ENCODE measurements at places on chromosomes 5 and 9.

GRCh38 chr9:38671372-38671731 lies 48.6 kb downstream of the FAM240B start:
- no peak for DNase-seq

- DNase-seq: no peak
Measured at GRCh38 chr9:132894346-132894745, 15.6 kb downstream of the SPACA9 start.

GRCh38 chr9:14159440-14160216 lies 154.3 kb downstream of the NFIB start:
- DNase-seq: no peak

- no peak for DNase-seq
Measured at GRCh38 chr5:14405706-14406553, 175.7 kb upstream of the OTULINL start.

DNA sequence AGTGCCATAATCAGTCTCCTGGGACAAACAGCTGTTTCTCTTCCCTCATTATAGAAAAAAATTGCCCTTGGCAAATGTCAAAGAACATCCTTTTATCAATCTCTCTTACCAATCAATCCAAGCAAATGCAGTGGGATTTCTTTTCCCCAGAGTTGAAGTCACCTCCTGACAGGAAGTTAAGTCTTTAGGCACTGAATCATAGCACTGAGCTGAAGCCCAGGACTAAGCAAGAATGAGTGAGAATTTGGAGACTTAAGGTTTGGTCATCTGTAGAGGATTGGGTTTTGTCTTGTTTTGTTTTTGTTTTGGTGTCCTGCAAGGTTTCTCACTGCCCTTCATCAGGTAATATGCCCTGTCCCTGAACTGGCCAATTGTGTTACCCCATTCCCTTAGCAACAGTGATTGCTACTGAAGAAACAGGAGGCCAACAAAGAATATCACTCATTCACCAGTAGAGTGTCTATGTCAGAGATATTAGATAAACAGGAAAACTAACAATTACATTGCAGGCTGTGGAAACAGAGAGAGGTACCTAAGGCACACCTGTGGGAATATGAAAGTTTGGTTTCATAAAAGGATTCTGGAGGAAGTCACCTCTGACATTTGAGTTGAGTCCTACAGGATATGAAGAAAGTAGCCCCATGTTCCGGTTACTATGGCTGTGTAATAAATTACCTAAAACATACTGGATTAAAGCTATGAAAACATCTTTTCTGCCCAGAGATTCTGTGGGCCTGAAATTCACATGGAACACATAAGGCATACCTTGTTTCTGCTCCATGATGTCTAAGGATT lies 4.5 kb upstream of the FXN start:
- no peak for DNase-seq

GRCh38 chr5:19855931-19856330 lies 132.1 kb downstream of the CDH18 start:
- DNase-seq: no peak

DNA sequence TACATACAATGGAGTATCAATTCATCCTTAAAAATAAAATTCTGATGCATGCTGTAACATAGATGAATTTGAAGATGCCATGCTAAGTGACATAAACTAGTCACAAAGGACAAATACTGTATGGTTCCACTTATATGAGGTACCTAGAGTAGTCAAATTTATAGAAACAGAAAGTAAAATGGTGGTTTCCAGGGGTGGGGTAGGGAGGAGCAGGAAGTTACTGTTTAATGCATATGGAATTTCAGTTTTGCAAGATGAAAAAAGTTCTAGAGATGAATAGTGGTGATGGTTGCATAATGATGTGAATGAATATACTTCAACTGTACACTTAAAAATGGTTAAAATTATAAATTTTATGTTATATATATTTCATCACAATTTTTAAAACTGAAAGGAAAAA lies 57.3 kb upstream of the FNIP1 start:
- no peak for DNase-seq

DNA sequence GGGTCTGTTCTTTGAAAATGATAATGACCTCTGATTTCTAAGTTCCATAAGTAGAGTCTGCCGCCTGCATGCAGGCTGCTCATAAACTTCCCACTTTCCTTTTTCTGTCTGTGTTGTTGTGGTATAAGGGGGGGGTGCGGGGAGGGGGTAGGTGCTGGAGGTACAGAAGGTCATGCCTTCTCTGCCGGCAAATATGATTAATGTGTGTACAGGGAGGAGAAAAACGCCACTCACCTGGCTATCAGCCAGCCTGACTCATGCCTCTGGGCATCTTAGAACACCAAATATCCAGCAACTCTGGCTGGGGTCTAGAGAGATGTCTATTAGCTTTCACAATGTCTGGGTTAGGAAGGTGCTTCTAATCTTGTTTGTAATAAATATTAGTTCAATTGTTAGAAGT lies 128.3 kb downstream of the EFNA5 start:
- no peak for DNase-seq

DNA sequence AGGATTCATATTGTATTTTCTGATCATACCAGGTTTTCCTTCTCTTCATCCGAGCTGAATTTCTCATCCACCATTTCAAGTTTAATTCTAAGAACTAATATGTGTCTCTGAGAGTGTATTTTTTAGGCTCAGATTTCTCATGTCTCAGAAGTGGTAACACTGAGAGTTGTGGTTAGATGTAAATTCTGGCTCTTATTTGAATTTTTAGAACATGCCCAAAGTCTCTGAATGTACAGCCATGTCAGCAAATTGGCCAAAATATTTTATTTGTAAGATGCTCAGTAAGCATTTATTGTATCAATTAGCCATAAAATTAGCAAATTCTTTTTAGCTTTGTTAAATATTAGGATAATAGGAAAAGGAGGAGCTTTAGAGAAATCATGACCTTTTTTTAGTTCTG lies 16.6 kb downstream of the SV2C start:
- DNase-seq: no peak

- DNase-seq: no peak
Measured at GRCh38 chr9:32573821-32574220, 862 bp upstream of the NDUFB6 start.

- no peak for DNase-seq
Measured at GRCh38 chr5:129499208-129499852, 39.2 kb downstream of the ADAMTS19 start.

DNA sequence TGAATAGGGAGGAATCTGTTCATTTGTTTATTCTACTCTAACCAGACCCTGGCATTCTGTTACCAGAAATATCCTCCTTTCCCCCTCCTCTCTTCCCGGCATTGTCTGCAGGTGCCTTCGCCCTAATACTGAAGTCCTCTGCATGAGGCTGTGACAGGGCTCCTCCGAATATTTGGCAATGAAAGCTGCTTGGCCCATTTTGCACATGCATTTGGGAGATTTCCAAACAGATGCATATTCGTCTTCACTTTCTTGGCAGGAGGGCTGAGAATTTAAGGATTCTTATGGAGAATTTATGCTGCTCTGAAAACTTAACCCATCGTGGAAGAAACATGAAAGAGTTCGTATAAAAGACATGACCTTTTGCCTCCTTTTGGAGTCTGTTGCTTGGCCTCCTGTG lies 484.0 kb downstream of the ZNF608 start:
- no peak for DNase-seq

DNA sequence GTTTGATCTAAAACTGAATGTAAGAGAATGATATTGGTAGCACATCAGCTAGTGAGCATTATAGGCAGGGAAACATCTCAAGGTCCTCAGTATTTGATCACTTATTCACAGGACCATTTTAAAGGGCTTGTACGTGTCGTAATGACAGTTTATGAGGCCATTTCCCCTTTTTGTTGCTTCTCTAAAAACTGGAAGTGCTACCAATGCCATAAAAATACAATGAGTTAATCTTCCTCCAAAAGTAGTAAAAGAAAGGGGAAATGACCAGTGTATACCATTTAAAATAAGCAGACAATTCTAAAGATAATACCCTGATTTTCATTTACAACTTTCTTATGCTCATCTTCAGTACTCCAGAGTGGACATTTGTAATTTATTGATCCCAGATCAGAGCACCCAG lies 285.8 kb upstream of the PCSK5 start:
- no peak for DNase-seq

DNA sequence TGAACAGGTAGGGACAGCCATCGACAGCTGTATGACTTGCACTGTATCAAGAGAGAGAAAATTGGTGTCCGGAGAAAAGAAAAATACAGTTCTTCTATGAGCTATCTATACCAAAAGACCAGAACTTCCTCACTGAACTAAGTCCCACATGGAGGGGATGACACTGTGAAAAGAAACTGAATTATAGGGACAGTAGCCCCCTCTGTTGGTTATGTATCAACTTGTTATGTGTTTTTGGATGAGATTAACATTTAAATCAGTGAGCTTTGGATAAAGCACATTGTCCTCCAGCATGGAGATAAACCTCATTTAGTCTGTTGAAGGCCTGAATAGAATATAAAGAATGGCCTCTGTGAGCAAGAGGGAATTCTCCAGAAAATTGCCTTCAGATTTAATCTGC lies 176.6 kb upstream of the SH3GL2 start:
- DNase-seq: no peak

- no peak for DNase-seq
Measured at GRCh38 chr5:61010467-61011454, 65.8 kb downstream of the NDUFAF2 start.

DNA sequence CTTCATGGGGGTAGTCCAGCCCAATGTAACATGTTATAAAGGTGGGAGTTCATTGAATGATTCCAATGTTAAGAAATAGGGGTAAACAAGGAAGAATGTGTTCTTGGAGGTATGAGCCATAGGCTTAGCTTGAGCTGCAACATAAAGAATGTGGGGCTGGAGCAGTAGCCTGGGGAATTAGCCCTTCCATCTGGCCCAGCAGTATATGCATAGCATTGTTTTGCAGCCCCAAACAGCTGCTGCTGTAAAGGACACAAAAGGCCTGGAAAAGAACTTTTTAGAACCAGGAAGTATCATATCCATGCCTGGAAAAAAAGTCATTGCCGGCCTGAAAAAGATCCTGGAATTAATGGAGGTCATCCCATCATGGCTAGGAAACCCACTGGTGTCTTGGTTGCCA lies 55.8 kb upstream of the SMARCA2 start:
- no peak for DNase-seq

- DNase-seq: no peak
Measured at GRCh38 chr5:74009502-74009901, 383.5 kb downstream of the ARHGEF28 start.

GRCh38 chr5:91403438-91403837 lies 20.3 kb upstream of the ARRDC3 start:
- DNase-seq: no peak

DNA sequence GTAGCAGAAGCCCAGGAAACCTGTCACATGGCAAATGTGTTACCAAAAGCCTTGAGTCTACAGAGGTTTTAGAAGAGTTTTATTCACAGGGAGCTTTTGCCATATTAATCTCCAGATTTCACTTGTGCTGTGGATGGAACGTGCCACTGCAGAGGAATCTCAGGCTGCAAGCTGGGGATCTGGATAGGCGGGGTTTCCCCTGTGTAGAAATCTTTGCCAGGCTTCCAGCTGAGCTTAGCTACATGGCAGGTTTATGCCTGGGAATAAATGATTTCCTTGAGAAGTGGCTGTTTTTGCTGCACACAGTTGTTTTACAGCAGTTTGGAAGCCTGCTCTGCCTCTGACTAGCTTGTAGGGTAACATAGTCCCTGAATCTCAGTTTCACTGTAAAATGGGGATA lies 224.6 kb upstream of the PLPPR1 start:
- no peak for DNase-seq

- DNase-seq: no peak
Measured at GRCh38 chr5:65480306-65480865, 1.3 kb downstream of the ADAMTS6 start.

GRCh38 chr5:160166069-160166972 lies 47.1 kb upstream of the PWWP2A start:
- no peak for DNase-seq

DNA sequence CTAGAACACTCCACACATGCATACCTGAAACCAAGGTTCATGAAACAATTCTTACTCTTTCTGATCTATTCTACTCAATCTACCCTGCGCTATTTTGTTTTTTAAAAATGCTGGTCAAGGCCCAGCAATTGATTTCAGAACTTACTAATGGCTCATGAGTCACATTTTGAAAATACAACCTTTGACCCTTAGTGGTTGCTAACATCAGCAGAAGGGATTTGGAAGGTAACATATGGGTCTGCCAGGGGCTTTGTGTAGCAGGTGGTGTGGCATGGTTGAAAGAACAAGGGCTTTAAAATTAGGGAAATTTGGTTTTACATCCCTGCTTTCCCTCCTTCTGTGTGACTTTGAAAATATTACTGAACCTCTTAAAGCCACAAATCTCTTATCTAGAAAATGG lies 101.4 kb downstream of the ATG10 start:
- DNase-seq: no peak

DNA sequence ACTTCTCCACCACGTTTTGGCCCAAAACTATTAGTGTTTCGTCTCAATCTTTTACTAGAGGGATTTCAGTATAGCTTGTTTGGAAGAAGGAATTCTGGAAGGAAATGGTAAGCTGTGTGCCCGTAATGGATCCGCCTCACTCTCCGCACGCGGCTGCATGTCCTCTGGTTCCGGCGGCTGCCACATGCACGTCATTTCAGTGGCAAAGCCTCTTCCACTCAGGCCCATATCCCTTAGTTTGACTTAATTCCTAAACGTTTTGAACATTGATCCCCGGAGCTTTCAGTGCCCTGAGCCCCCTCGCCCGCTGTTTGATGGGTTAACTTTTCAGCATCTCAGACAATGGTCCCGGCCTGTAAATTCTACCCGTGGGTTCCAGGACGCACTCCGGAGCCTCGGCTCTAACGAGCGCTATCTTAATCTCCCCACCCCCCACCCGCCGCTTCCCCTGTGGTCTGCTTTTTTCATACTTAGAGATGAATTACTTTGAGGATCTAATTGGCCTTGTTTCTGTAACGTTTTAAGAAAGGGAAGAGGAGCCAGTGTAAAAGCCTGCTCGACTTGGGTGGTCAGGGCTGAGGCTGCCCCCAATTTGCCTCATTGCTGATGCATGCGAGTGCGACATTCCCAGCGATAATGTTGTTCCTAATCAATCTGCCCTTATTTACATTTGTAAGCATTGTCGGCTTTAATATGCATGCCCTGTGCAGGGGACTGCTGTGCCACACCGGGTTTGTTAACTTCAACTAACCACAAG lies 4.6 kb downstream of the PTCH1 start:
- no peak for DNase-seq

- DNase-seq: no peak
Measured at GRCh38 chr9:132412089-132412488, 2.1 kb downstream of the CFAP77 start.

GRCh38 chr9:136673975-136674785 lies 11.5 kb downstream of the EGFL7 start:
- DNase-seq: no peak

DNA sequence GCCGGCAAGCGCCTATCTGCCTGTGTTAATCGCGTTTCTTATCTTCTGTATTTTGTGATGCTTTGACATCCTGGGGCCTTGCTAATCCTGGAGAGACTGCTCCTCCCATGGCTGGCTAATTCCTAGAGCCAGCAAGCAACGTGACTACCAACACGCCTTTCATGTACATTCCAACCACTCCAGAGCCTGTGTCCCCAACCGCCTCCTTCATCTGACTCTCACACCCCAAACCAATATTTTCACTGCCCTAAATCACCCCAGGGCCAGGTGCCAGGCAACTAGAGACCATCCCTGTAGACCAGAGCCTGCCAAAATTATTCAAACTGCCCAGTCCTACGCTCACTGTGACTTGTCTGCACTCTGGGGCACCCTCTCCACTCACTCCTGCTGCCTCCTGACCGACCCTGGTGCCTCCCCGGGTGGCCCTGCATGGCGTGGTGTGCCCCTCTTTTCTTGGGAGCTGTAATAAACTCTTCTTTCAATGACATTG lies 50.5 kb upstream of the COL5A1 start:
- no peak for DNase-seq

Data from stimulated activated effector memory CD8-positive, alpha-beta T cell treated with anti-CD3 and anti-CD28 coated beads, Interleukin-12 subunit alpha, Interleukin-12 subunit beta, amount 100 ng/mL, for 72 hours (primary cell).